ENCODE measurements at places on chromosomes 7 and 10.

GRCh38 chr7:34895202-34895601 lies 142.1 kb downstream of the DPY19L1 start:
- no peak for DNase-seq

GRCh38 chr7:7969306-7970236 lies 975 bp downstream of the GLCCI1 start:
- no peak for DNase-seq

DNA sequence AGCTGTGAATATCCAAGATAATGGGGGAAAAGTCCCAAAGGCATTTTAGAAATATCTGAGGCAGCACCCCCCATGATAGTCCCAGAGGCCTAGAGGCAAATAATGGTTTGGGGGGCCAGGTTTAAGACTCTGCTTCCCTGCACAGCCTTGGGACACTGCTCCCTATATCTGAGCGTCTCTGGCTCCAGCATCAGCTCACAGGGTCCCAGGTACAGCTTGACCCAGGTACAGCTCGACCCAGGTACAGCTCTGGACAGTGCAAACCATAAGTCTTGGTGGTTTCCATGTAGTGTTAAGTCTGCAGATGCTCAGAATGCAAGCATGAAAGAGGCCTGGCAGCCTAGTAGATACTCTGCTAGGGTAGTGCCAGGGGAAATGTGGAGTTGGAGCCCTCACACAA lies 47.0 kb upstream of the VWDE start:
- no peak for DNase-seq

DNA sequence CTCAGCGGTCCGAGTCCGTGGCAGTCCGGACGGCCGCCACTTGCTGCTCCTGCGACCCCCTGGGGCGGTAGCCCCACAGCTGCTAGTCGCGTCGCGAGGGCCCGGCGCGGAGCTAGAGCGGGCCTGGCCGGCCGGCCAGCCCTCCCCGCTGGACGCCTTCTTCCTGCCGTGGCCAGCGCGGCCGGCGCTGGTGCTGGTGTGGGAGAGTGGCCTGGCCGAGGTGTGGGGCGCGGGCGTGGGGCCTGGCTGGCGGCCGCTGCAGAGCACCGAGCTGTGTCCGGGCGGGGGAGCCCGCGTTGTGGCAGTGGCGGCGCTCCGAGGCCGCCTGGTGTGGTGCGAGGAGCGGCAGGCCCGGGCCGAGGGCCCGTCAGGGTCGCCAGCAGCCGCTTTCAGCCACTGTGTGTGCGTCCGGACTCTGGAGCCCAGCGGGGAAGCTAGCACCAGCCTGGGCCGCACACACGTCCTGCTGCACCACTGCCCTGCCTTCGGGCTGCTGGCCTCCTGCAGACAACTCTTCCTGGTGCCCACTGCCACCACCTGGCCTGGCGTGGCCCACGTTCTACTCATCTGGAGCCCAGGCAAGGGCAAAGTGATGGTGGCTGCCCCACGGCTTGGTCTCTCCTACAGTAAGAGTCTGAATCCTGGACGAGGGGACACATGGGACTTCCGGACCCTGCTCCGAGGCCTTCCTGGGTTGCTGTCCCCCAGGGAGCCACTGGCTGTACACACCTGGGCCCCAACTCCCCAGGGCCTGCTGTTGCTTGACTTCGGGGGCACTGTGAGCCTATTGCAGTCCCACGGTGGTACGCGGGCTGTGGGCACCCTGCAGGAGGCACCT lies 631 bp downstream of the HPS6 start:
- DNase-seq, result peak; percentile 52

DNA sequence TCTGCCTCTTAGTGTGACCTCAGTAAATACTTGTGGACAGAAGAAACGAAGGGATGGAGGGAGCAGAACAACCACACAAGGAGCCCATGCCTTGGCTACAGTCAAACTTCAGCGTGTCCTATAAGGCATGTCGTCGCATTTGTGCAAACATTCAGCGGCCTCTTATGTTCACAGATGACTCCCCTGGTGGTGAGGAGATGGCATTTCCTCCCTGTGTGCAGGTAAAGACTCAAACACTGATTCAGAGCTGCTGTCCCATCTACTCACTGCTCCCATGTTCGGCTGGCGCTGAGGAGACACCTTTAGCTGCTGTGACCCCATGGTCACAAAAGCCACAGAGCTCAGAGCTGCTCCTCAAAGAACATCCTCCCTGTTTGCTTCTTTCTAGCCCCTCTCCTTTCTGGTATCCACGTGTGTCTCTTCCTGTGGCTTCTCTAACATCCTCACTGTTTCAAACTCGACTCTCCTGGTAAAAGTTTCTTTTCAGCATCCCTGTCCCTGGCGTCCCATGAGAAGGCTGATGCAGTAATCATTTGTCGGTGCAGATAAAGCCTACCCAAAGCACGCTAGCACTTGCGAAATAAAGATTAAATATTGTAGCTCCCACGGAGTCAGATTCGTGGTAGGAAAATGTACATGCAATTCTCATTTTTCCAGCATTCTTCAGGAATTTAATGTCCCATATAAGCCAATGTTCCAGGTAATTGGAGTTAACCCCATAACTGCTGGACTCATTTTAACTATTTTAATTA lies 124.9 kb upstream of the NEBL start:
- no peak for DNase-seq

DNA sequence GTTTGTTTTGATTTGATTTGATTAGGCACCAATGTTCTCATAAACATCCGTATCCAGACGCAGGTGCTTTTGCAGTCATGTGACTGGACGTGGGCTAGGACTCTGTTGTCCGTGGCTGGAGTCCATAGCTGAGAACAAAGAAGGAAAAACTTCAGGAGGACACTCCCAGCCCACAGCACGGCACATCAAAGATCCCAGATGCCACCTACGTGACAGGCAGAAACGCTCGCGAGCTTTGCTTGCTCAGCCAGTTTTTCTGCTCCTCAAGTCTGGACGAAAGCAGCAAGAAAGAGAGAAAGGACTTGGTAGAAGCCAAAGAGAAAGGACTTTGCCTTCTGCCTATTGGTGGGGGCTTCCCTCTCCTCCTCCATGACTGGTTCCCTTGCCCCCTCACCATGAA lies 6.9 kb upstream of the ZKSCAN1 start:
- DNase-seq, result no peak

DNA sequence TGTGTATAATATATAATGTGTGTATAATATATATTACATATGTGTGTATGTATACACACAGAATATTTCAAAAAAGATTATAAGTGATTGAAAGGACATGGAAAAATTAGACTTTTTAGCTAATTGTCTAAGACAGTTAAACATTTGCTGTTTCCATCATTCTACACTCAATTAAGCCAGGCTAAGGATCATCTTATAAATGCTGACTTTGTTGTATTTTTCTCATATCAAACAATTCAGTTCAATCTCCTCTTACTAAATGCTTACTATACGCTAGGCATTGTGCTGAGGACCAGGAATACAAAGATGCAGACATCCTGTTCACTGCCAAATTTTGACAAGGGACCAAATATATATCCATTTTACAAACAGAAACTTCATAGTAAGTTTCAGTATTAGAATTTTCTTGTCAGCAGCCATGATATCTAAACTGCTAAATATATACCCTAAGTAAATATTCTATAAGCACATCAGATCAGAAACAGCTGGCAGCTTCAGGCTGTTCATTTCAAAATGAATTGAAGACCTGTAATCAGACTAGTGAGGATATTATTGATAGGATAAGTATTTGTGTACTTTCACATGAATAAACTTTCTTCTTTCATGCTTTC lies 10.3 kb upstream of the LRRN3 start:
- no peak for DNase-seq

DNA sequence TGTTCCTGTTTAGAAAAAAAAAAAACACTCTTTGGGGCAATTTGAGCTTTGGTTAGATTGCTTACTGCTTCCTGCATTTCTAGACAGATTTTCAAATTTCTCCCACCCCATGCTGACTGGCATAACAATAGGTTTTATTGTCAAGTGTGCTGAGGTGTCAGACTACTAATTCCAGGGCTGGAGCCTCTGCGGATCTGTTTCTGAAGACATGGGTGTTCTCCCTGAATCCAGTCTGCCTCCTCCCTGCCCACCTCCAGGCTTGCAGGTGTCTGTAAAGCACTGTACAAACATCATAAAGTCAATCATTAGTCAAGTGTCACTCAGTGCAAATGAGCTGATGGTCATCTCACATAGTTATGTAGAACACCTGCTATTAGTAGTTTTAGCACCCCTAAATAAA lies 292.4 kb downstream of the GATA3 start:
- no peak for DNase-seq

DNA sequence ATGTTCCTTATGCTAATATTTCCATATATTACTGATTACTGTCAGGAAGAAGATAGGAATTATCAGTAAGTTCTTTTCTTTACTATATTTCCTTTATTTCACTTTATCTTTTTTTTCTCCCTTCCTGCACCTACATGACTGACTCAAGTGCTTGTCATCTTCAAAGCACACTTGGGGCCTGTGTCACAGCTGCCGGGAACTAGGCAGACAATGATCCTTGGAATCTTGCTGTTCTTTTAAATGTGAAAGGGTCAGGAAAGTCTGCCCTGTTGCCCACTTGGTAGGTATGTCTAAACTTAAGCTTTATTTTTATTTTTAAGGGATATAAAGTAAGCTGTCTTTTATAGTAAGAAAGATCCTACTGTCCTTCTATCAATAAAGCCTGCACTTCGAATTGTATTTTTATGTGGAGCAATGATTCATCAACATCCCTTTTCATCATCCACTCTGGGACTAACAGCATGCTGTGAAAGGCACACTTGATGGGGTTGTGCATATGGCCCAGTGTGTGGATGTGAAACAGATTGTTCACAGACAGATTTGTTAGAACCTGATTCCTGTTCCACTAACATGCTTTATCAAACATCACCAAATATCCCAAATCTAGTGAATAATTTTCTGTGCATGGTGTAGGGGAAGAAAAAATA lies 556.9 kb downstream of the DNAJB9 start:
- DNase-seq, result no peak

GRCh38 chr7:77205706-77206105 lies 6.1 kb upstream of the FGL2 start:
- no peak for DNase-seq

GRCh38 chr10:124026589-124026939 lies 66.8 kb downstream of the CHST15 start:
- DNase-seq, result no peak

GRCh38 chr10:19941206-19941880 lies 125.1 kb downstream of the PLXDC2 start:
- no peak for DNase-seq

DNA sequence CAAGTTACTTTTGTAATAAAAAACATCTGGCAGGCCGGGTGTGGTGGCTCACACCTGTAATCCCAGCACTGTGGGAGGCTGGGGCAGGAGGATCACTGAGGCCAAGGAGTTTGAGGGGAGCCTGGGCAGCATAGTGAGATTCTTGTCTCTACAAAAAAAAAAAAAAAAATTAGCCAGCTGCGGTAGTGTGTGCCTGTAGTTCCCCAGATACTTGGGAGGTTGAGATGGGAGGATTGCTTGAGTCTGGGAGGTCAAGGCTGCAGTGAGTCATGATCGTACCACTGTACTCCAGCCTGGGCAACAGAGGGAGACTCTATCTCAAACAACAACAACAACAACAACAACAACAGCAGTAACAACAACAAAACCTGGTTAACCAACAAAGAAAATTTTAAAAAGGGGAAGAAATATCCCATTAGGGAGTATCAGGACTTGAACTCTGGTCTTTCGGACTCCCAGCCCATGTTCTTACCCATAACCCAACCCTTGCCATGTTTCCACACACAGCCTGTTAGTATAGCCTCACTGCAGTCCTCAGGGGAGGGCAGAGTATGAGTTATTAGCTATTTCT lies 17.2 kb downstream of the PALD1 start:
- DNase-seq, result no peak

DNA sequence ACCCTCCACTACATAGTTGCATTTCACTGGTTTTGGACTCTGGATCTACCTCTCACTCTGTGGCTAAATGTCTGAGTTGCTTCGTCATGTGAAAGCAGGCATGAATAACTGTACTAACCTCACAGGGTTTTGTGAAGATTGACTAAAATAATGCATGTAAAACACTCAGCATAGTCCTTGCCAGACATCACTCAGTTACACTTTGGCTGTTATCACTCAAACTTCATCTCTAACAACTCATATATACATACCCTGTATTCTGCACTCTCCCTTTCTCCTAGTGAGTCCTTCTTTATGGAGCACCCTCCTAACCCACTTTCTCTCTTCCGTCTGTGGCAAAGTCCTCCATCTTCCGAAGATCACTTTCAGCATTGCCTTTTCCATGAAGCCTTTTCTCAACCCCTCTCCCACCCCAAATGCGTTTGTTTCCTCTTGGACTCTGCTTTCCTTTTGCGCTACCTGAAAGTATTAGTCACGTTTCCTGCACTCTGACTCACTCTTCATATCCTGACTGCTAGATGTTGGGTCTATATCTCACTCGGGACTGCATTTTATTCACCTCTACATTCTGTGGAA lies 72.6 kb downstream of the OSBPL3 start:
- DNase-seq, result no peak

GRCh38 chr10:133379152-133379800 lies at the start of gene PAOX:
TSS of gene PAOX (plus strand) at chr10:133379262. CDS start at chr10:133379317, 55 bp downstream.
- peak; percentile 83 for DNase-seq

DNA sequence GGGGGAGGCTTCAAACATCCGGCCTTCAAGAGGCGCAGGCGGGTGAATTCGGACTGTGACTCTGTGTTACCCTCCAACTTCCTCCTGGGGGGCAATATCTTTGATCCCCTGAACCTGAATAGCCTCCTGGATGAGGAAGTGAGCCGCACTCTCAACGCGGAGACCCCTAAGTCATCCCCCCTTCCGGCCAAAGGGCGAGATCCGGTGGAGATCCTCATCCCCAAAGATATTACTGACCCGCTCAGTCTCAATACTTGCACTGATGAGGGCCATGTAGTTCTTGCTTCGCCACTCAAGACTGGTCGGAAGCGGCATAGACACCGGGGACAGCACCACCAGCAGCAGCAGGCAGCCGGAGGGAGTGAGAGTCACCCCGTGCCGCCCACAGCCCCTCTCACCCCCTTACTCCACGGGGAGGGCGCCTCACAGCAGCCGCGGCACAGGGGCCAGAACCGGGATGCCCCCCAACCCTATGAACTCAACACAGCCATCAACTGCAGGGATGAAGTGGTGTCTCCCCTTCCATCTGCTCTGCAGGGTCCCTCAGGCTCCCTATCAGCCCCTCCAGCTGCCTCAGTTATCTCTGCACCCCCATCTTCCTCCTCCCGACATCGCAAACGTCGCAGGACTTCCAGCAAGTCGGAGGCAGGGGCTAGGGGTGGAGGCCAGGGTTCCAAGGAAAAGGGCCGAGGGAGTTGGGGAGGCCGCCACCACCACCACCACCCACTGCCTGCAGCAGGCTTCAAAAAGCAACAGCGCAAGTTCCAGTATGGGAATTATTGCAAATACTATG lies 1.1 kb downstream of the MEPCE start:
- no peak for DNase-seq

- DNase-seq, result no peak
Measured at GRCh38 chr7:15783987-15784693, 97.7 kb upstream of the MEOX2 start.

DNA sequence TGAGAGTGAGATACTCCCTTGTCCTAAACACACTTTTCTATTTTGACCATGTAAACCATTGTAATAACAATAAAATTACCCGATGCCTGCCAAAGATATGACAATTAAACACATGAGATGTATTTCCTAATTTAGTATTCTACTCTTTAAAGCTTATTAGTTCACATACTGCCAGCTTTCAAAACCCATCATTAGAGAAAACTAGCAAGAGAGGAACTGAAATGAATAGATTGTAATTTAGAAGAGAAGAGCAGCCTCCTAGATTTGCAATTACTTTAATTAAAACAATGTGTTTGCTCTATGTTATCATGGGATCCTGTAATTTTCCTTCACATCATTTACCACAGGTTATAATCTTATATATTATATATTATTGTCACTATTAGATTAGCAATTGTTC lies 428.2 kb downstream of the THSD7A start:
- DNase-seq, result no peak

GRCh38 chr10:17058093-17058492 lies 71.5 kb downstream of the CUBN start:
- DNase-seq, result no peak

Data from GM12891 (cell line).